A549 treated with RU486 at 1 μM for 4 hours (cell line): ENCODE measurements at places on chromosomes 1 and 21. TPM values are rescaled to one million over a fixed set of nuclear protein-coding genes. Genes with fewer than 3 reads are reported as not detected.

The SHE gene
- total RNA-seq = 0.03 to 0.12 TPM (median 0.05 TPM) in 3 of 5 replicates, not detected in the others

The SAMD11 gene
- total RNA-seq = 19.4 to 36.1 TPM (median 30.2 TPM) in 5 replicates

The WNT3A gene
- 0.03 TPM in 1 of 5 replicates, not detected in the others for total RNA-seq

The KISS1 gene
- total RNA-seq = 1.1 TPM in 1 of 5 replicates, not detected in the others

The LDLRAD2 gene
- total RNA-seq = 0.05 to 0.10 TPM in 2 of 5 replicates, not detected in the others

The TSPAN2 gene
- 0.95 to 1.5 TPM (median 1.2 TPM) in 5 replicates for total RNA-seq

The SMPDL3B gene
- 1.2 to 1.5 TPM (median 1.3 TPM) in 5 replicates for total RNA-seq

The PAFAH2 gene
- total RNA-seq = 6.1 to 7.9 TPM (median 6.8 TPM) in 5 replicates

The SPEN gene
- 38.7 to 41.6 TPM (median 40.3 TPM) in 5 replicates for total RNA-seq

The CCDC181 gene
- 0.07 to 0.25 TPM (median 0.15 TPM) in 3 of 5 replicates, not detected in the others for total RNA-seq

The CELA3B gene
- not detected in 5 replicates for total RNA-seq

The PROK1 gene
- total RNA-seq = not detected in 5 replicates

The RGS8 gene
- total RNA-seq = not detected in 5 replicates

The KRTAP7-1 gene
- not detected in 5 replicates for total RNA-seq

The PM20D1 gene
- not detected in 5 replicates for total RNA-seq

The TDRD5 gene
- total RNA-seq = 0.03 to 0.09 TPM (median 0.05 TPM) in 3 of 5 replicates, not detected in the others

The PIGC gene
- total RNA-seq = 29.3 to 41.4 TPM (median 38.1 TPM) in 5 replicates

The REN gene
- not detected in 5 replicates for total RNA-seq

The SYDE2 gene
- 0.31 to 1.1 TPM (median 0.74 TPM) in 5 replicates for total RNA-seq

The NUF2 gene
- 14.4 to 31.5 TPM (median 28.8 TPM) in 5 replicates for total RNA-seq

The BARHL2 gene
- not detected in 5 replicates for total RNA-seq

The LCA5L gene
- 0.97 to 2.4 TPM (median 1.8 TPM) in 5 replicates for total RNA-seq

The GJA5 gene
- not detected in 5 replicates for total RNA-seq

The PRR9 gene
- not detected in 5 replicates for total RNA-seq

The OR2L5 gene
- not detected in 5 replicates for total RNA-seq

The KCNK1 gene
- 14.1 to 19.8 TPM (median 17.8 TPM) in 5 replicates for total RNA-seq

The ACKR1 gene
- total RNA-seq = not detected in 5 replicates

The DENND2D gene
- 0.80 to 1.9 TPM (median 1.5 TPM) in 5 replicates for total RNA-seq

The SMCP gene
- not detected in 5 replicates for total RNA-seq

The PRMT6 gene
- total RNA-seq = not detected in 5 replicates

The GJC2 gene
- 0.21 to 0.48 TPM (median 0.39 TPM) in 5 replicates for total RNA-seq

The TSTD1 gene
- total RNA-seq = 0.34 to 0.41 TPM in 2 of 5 replicates, not detected in the others

The MYBPHL gene
- not detected in 5 replicates for total RNA-seq

The AGO4 gene
- total RNA-seq = 2.3 to 4.0 TPM (median 3.2 TPM) in 5 replicates

The HPDL gene
- total RNA-seq = 3.6 to 6.2 TPM (median 4.7 TPM) in 5 replicates

The SLC30A10 gene
- 0.06 to 0.09 TPM (median 0.07 TPM) in 3 of 5 replicates, not detected in the others for total RNA-seq

The ZNF683 gene
- not detected in 5 replicates for total RNA-seq

The SEMA4A gene
- 0.17 to 0.53 TPM (median 0.44 TPM) in 5 replicates for total RNA-seq

The OR10K1 gene
- not detected in 5 replicates for total RNA-seq

The NEGR1 gene
- not detected in 5 replicates for total RNA-seq

The YIPF1 gene
- total RNA-seq = 12.9 to 15.8 TPM (median 13.3 TPM) in 5 replicates

The CA6 gene
- not detected in 5 replicates for total RNA-seq

The SYPL2 gene
- total RNA-seq = 0.06 to 0.13 TPM (median 0.10 TPM) in 4 of 5 replicates, not detected in the other

The FOXD2 gene
- total RNA-seq = 0.37 to 0.60 TPM (median 0.43 TPM) in 5 replicates

The AGMAT gene
- total RNA-seq = 5.5 to 8.2 TPM (median 7.2 TPM) in 5 replicates

The PRAMEF27 gene
- not detected in 5 replicates for total RNA-seq

The HUNK gene
- total RNA-seq = 1.4 to 1.8 TPM (median 1.7 TPM) in 5 replicates

The STUM gene
- not detected in 5 replicates for total RNA-seq

The PER3 gene
- total RNA-seq = 0.57 to 1.2 TPM (median 0.67 TPM) in 5 replicates

The EVA1B gene
- total RNA-seq = 8.4 to 21.8 TPM (median 20.0 TPM) in 5 replicates

The TMEM52 gene
- total RNA-seq = 0.30 to 1.0 TPM (median 0.88 TPM) in 5 replicates

The PFKFB2 gene
- 5.3 to 6.7 TPM (median 6.2 TPM) in 5 replicates for total RNA-seq

The TSACC gene
- total RNA-seq = 1.2 to 3.0 TPM (median 1.6 TPM) in 5 replicates

The KCNE2 gene
- total RNA-seq = not detected in 5 replicates

The FMOD gene
- total RNA-seq = 0.09 to 0.10 TPM in 2 of 5 replicates, not detected in the others

The PEAR1 gene
- total RNA-seq = 7.5 to 10.1 TPM (median 8.6 TPM) in 5 replicates

The OR2T11 gene
- not detected in 5 replicates for total RNA-seq

The CLEC20A gene
- total RNA-seq = not detected in 5 replicates
